Inflammatory macrophage (primary cell): ENCODE measurements at places on chromosomes 16 and 17.

GRCh38 chr16:87765473-87765775 lies 362 bp downstream of the KLHDC4 start:
- DNase-seq, result no peak

DNA sequence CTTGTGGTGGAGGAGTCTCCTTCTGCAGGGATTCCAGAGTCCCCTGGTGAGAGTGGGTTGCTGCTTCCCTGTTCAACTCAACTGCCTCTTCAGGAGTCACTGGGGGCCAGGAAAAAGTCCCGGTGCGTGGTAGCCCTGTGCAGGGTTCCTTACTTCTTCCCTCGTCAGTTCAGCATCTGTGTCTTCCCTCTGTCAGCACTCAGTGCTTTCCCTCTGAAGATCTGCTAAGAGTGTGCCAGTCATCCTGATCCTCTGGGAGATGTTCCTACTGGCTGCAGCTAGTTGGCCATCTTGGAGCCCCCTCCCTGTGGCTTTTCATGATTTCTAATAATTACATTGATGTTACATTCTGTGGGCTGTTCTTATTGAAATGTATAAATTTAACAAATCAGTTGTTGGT lies 36.5 kb downstream of the NF1 start:
- no peak for DNase-seq

- DNase-seq, result no peak
Measured at GRCh38 chr17:56111706-56112485, 41.4 kb upstream of the ANKFN1 start.

GRCh38 chr16:76441876-76442275 lies 164.7 kb downstream of the CNTNAP4 start:
- DNase-seq, result no peak

DNA sequence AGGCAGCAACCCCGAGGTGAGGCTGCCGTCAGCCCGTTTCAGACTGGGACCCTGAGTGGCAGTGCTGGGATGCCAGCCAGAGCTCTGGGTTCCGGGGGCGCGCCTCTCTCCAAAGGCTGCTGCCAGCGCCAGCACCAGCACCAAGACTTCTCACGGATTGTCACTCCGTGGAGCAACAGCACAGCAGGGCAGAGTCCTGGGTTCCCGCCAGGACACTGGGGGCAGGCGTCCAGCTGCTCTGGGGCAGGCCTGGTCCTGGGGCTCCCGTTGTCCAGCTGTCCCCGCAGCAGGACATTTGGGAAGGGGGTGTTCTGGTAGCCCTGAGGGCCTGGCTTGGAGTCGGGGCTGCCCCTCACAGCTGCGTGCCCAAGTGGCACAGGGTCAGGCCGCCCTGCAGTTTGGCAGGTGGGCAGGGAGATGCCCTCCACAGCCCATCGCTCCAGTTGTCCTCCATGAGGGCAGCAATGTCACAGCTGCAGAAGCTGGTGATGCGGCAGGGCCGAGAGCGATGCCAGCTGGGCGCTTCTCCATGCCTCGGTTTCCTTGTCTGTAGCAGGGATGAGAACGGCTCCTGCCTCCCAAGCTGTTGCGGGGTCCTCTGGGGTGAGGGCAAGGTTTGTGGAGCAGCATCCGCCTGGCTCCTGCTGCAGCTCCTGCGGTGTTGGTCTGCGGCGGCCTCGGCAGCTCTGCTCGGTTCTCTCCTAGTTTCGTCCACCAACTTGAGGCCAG lies 137.3 kb upstream of the CIBAR2 start:
- no peak for DNase-seq

DNA sequence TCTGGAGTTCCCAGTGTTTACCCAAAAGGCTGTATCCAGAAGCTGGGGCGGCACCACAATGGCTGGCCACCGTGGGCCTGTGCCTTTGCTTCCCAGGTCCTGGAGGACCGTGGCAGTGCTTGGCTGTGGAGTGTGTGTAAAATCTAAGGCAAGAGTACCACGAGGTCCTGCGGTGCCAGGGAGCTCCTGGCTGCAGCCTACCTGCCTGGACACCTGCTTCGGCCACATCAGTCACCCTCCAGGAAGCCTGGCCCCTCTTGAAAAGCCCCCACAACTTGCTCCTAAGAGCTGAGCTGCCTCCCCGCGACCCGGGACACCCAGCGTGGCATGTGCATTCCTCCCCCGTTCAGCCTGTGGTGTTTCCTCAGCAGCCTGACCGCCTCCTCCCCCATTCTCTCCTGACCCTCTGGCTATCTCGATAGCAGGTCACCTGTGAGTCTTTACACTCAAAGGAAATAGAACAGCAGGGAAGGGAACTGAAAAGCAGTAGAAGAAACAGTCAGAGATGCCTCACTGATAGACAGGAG lies 7.9 kb downstream of the TIMM22 start:
- no peak for DNase-seq

DNA sequence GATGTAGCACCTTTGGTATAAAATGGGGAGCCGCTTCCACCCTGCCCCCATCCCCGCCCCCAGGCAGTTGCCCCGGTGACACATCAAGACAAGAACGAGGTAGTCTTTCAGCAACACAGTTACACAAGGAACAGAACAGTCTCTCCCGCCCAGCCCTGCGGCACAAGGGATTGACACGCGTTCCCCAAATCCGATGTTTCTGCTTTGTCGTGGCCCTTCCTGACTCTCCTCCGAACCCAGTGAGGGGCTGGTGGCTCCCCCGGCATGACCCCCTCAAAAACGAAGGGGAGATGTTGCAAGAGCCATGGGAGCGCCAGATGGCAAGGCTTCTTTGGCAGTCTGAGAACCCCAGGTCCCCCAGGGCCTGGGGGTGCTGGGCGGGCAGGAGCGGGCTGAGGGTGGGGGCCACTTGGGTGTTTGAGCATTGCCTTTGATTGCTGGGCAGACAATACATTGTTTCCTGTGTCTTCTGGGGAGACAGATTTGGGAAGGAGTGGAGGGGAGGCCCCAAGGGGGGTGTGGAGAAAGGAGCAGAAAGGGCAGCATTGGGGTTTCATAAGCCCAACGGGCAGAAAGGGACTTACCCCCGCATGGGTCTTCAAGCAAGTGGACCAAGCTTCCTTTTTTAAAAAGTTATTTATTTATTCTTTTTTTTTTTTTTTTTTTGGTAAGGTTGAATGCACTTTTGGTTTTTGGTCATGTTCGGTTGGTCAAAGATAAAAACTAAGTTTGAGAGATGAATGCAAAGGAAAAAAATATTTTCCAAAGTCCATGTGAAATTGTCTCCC lies 16.6 kb downstream of the COL1A1 start:
- peak; percentile 80 for DNase-seq

DNA sequence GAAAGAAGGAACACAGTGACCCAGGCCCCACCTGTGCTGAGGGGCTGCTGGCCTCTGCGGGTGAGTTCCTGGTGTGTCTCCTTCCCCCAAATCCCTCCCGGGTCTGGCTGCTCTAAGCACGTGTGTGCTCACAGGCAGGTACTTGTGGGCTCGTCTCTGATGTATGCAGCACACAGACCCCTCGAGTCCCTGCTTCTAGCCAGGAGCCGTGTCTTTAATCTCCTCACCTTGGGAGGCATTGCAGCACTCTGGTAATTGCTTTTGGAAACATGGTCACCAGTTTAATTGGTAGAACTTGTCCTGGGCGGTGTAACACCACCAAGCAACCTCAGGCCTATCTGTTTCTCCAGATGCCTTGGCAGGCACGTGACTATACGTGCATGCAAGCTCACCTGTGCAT lies 8.8 kb upstream of the RPL38 start:
- DNase-seq, result no peak

DNA sequence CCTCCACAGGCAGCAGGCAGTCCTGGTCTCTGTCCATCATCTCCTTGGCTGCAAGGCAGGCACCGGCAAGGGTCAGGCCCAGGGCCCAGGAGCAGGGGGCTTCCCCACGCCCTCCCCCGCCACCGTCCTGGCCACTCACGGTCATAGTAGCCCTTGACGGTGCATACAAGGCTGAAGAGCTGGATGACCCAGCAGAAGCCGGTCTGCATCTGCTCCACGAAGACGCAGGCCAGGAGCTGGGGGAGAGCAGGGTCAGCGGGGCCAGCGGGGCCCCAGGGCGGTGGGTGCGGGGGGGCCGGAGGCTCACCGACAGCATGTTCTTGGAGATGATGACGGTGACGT lies 20.1 kb downstream of the CTU2 start:
- DNase-seq, result no peak

DNA sequence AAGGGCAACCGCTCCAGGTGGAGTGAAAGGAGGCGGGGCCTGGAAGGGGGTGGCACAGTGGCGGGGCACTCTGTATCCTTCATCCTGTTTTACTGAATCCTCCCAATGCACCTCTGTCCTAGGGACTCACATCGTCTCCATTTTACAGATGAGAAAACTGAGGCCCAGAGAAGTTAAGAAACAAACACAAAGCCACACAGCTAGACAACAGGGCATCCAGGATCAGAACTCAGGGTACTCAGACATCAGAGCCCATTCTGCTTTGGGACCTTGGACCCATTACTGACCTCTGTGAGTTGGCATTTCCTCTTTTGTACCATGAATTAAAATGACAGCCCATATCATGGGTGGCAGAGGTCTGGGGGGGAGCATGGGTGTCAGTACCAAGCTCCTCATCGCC lies 129.2 kb downstream of the CPPED1 start:
- no peak for DNase-seq

- no peak for DNase-seq
Measured at GRCh38 chr17:72900654-72900971, 191.9 kb downstream of the SLC39A11 start.

GRCh38 chr16:84995663-84996062 lies 15.7 kb downstream of the ZDHHC7 start:
- DNase-seq, result no peak

DNA sequence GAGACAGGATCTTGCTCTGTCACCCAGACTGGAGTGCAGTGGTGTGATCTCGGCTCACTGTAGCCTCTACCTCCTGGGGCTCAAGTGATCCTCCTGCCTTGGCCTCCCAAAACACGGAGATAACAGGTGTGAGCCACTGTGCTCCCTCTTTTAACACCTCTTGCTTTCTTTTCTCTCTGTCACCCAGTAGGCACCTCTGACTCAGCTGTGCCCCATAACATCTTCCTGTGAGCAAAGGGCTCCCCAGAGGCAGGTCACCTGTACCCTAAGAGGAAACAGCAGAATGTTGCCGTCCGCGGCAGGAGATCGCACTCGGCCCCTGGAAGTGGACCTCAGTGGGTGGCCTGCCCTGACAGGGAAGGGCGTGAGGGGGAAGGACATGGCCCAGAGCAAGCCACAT lies 918 bp upstream of the NLRC3 start:
- no peak for DNase-seq

- DNase-seq, result no peak
Measured at GRCh38 chr17:20300436-20300934, 166.9 kb downstream of the LGALS9B start.

DNA sequence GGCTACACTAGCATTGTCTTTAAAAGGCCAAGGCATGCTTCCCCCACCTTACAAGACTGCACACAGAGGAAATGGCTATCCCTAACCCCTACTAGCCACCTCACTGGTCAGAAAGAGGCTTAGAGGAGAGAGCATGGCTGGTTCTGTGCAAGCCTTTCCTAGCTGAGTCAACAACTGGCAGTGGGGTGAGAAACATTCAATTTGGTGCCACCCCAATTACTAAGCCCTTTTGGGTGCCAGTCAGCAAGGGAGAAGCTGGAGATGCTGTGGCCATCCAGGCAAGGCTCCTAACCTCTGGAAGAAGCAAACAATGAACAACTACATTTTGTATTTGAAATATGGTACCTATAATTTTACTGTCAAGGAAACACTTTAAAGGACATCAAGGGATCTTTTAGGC lies 4.7 kb upstream of the KAT7 start:
- no peak for DNase-seq

GRCh38 chr16:52384378-52384777 lies 162.6 kb downstream of the TOX3 start:
- no peak for DNase-seq

DNA sequence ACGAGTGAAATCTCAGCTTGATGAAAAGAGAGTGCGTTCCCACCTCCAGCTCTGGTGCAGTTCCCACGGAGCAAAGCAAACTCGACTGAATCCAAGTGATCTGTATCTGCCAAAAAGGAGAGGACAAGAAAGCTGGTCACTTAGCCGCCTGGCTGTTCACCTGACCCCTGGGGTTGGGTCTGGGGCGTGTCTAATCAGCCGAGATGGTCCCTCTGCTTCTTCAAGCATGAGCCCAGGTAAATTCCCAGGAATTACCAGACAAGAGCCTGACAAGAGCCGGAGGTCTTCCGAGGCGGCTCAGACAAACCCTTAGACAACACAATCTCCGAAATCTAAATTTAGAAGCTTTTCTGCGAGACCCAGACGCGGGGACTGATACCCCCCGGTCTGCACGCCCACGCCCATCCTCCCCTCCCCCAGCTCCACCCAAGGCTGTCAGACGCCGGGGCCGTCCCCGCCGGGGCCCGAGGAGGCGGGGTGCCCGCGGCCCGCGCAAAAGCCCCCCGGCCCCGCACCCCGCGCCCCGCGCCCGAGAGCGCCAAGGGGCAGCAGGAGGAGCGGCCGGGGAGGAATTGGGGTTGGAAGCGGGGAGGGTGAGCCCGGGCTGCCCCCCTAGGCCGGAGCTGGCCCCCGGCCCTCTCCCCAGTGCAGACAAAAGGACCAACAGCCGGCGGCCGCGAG lies 674 bp downstream of the ZNF821 start:
- no peak for DNase-seq

GRCh38 chr16:29819506-29819905 lies 756 bp upstream of the MVP start:
- DNase-seq, result no peak

- DNase-seq, result no peak
Measured at GRCh38 chr17:8448310-8448709, 12.6 kb downstream of the NDEL1 start.

DNA sequence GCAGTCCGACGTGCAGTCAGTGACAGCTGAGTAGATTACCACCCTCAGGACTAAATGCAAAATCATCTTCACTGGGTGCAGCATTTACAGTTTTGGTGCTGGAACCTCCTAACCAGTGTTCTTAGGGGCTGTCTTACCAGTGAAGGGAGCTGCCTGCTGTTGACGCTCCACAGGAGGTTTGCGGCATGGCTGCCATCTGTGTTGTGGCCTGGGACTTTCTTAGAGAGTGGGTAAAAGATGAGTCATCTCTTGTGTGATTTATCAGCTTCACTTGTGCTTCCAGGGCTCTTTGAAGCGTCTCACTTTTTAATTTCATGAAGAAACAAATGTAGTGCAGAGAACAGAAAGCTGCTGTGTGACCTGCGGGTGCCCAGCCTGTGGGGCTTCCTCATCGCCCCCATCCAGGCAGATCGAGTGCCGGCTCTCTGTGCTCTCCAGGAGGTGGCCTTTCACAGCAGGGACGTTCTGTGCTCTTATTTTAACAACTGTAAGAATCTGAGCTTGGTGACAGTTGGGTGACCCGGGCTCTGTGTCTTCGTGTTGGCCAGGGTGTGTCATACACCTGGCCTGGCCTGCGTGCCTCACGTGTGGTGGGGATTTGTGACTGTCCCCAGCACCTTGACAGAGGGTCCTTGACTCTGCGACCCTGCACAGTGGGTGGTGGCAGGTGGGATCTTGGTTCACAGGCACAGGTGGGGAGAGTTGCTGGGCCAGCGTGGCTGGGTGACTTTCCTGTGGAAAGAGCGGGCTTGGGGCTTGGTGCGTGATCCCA lies 24.3 kb upstream of the ZNF750 start:
- DNase-seq, result no peak

DNA sequence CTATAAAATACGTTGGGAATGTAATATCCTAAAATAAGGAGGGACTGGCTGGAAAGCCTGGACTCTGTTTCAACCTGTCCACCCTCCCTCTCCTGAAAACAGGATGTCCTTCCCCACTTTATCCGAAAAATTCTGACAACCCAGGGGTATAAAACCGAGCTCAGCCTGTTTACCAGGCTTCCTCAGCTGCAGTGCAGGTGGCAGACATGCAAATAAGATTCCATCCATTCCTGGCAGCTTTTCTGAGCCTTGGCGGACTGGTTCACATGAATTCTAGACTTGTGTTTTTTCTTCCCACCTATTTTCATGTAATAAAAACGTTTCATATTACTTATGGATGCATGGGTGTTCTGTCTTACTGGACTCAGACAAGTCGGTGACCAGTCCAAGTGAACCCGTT lies 479.3 kb downstream of the KCNJ18 start:
- no peak for DNase-seq
